ENCODE measurements at places on chromosomes 5 and 9.

GRCh38 chr9:92289708-92290390, 3.6 kb downstream of the IARS1 start:
- DNase-seq, result no peak

- no peak for DNase-seq
Measured at GRCh38 chr5:119532637-119533036, 80.3 kb downstream of the HSD17B4 start.

DNA sequence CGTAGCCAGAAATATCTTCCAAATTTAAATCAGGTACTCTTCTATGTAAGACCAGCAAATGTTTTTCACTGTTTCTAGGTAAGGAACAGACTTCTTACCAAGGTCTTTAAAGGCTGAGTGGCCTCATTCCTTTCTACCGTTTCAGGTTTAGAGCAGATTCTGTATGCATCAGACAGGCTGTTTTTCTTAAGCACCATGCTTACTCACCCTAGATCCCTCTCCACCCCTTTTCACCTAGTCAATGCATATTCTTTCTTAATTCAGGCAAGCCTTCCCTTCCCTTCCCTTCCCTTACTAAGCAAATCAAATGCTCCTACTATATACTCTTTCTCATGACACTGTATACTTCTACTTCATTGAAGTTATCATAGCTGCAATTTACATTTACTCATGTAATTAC, 70.7 kb downstream of the RFX3 start:
- no peak for DNase-seq

DNA sequence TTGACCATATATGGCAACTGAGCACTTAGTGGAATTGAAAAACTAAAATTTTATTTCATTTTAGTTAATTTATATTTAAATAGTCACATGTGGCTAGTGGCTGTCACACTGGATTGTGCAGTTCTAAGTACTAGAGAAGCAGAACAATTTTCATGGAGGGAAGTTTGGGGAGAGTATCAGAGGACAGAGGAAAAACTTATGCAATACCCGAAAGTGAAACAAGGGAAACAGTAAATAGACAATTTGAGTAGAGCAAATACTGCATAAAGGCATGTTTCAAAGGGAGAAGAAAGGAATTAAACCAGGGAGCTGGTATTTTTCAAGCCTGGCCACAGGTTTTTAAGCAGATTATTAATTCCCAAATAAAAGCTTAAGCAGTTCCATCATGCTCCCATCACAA, 590.5 kb upstream of the RORB start:
- no peak for DNase-seq

DNA sequence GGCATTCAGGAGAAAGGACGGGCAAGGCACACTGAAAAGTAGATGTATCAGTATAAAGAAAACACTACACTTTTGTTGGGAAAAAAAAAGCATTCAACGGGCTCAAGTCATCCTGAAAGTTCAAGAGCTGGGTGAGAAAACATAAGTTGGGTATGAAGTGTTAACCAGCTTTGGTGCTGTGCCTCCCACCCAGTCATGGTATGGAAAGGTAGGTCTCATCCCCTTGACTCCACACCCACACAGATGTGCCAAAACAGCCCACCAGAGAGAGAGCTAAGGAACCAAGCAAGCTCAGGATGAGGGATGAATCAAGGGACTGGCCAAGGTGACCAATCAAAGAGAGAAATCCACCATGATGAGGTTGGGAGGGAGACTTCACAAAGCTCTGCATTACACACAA, 54.7 kb downstream of the ESM1 start:
- no peak for DNase-seq

- DNase-seq, result no peak
Measured at GRCh38 chr5:57442080-57442839, 40.4 kb downstream of the ACTBL2 start.
